Left hindlimb (tissue), 1 donor: ENCODE measurements at places on chromosomes 1 and 21.

GRCh38 chr1:9100471-9101043 is 28.3 kb downstream of the GPR157 start:
- DNase-seq = no peak

DNA sequence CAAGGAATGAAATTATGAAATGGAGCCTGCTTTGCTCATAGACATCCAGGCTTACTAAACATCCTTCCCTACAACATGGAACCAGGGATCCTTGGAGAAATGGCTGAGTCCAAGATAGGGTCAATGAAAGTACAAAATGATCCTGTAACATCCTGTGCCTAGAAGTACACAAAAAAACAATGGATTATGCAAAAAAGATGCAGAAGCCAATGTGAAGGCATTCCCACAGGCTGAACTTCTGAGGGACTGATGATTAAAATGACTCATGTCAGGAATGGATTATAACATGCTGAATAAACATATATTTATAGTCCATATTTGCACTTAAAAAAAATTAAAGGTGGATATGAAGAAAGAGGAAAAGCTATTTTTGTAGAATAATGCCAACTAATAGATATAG is 10.4 kb upstream of the HOOK1 start:
- no peak for DNase-seq

- no peak for DNase-seq
These were observed 5.3 kb upstream of the CDCP2 start for GRCh38 chr1:54158071-54158470.

- DNase-seq = no peak
These were observed 62.2 kb downstream of the HSF2BP start for GRCh38 chr21:43597052-43597451.
